ENCODE measurements at places on chromosomes 5 and 9. TPM values are rescaled to one million over a fixed set of nuclear protein-coding genes. Genes with fewer than 3 reads are reported as not detected.
A peak's percentile ranks its signal among the peaks of the same experiment; 100 is the strongest.

- H3K36me3 ChIP-seq, result no peaks in the 10 kb centered on the region
- no peak for DNase-seq
- H3K27ac ChIP-seq, result no peak overlapping the region
- H3K4me3 ChIP-seq, result no peak overlapping the region
- no peaks in the 10 kb centered on the region for H3K4me1 ChIP-seq
These were observed 78.2 kb downstream of the ATP10B start for GRCh38 chr5:160773646-160774410.

GRCh38 chr9:3058409-3058808, 214.5 kb upstream of the PUM3 start:
- DNase-seq, result no peak
- H3K4me3 ChIP-seq, result no peak overlapping the region
- H3K27ac ChIP-seq, result no peak overlapping the region
- H3K4me1 ChIP-seq, result no peaks in the 10 kb centered on the region

DNA sequence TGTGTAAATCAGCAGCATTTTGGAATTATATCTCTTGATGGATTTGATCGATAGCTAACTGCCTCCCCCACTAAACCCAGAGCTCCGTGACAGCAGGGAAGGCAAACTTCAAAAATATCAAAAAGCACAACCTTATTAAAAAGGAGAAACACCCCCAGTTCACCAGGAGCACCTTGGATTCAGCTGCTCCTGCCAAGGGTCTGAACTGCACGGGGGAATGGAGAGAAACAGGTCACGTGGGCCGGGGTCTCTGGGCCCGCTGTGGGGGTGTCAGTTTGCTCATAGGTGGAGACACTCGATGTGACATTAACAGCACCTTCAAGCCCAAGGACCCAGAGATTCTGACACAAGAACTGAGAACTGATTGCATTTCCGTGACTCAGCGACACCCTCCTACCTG, 1.1 kb upstream of the SLC34A1 start:
- no peak overlapping the region for H3K4me3 ChIP-seq
- no peak overlapping the region for H3K27ac ChIP-seq
- peaks cover 4% of the 10 kb centered on the region for H3K4me1 ChIP-seq
- no peak for DNase-seq
- no peaks in the 10 kb centered on the region for H3K27me3 ChIP-seq

SV2C gene
- total RNA-seq, result not detected

IFNE gene
- total RNA-seq, result 0.44 TPM

DNA sequence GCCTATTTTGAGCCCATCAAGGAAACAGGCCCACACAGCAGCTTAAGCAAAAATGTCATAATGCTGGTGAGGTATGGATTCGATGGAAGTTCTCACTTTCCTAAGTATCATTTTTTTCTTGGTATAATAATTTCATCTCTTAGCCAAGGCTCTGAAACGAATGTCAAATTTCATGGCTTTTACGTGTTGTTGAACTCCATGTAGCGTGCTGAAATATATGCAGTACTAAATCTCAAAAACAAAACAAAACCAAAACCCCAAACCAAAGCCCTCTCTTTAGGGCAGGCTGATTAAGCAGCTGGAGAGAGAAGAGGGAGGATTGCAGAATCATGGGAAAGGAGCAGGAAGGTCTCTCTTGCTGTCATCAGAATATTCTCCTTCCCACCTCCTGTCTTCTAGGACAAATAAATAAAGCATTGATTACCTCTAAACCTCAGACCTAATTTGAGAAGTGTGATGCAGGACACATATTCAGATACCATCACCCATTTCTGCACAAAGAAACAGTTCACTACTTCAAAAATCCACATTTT, 58.3 kb downstream of the TMEM174 start:
- H3K36me3 ChIP-seq, result no peaks in the 10 kb centered on the region
- DNase-seq, result no peak
- no peak overlapping the region for H3K27ac ChIP-seq

DNA sequence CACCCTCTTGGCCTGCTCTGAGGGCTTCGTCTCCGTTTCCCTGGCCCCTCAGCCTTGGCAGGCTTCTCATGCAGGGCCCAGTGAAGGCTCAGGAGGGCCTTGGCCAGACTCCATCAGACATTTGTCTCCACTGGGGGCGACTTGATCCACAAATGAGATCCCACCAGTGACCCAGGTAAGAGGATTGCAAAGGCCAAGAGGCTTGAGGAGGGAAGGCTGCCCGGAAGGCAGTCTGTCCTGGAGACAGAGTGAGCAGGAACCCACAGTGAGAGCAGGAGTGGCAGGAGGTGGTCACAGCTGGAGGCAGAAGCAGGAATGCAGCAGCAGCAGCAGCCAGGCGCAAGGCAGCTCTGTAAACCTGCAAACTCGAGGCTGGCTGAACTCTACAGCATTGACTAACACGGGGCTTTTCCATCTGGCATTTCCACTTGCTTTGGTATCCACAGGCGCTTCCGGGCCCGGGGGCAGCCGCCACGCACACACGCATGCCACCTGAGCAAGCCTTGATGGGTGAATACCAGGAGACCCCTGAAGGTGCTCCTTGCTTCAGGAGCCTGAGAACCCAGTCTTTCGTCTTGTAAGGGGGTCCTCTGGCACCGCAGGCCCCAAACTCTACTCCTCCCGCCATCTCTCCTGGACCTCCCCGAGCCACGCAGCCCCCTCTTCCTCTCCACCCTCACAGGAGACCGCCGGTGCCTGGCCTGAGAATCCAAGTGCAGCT, 14.7 kb downstream of the MGAT1 start:
- no peak overlapping the region for H3K27ac ChIP-seq
- no peak for DNase-seq
- H3K4me1 ChIP-seq, result peaks cover 18% of the 10 kb centered on the region
- no peak overlapping the region for H3K4me3 ChIP-seq
- no peaks in the 10 kb centered on the region for H3K27me3 ChIP-seq
- H3K36me3 ChIP-seq, result no peaks in the 10 kb centered on the region

RNF180 gene
- 7.8 TPM for total RNA-seq

DNA sequence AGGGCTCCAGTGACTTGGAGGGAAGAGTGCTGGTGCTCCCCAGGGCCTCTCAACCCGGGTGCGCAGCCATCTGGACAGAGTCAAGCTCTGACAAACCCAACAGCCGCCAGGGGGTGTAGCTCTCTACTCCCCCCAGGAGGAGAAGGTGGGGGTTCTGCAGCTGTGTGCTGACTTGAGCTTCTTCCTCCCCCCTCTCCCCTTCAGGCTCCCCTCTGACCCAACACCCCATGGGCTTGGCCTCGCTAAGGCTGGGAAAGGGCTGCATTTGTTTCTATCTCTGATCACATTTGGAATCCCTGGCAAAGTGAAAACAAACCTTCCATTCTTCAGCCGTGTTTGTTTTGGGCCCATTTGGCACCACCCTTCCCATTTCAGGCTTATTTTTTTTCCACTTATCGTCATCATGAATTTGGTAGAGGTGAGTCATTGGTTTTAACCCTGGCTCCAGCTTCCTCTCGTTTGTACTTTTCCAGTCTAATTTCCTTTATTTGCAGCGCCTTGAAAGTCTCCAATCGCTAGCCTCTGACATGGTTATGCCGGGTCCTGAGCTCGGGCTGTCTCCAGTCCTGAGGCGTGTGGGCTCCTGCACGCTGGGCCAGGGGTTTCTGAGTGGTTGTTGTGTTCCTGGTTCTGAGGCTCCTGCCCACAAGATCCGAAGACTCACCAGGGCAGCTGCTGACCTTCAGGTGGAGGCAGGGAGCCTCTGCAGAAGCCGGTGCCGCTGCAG, 36.1 kb downstream of the DAP start:
- no peaks in the 10 kb centered on the region for H3K36me3 ChIP-seq
- H3K4me3 ChIP-seq, result peak overlapping the region; percentile 17

DNA sequence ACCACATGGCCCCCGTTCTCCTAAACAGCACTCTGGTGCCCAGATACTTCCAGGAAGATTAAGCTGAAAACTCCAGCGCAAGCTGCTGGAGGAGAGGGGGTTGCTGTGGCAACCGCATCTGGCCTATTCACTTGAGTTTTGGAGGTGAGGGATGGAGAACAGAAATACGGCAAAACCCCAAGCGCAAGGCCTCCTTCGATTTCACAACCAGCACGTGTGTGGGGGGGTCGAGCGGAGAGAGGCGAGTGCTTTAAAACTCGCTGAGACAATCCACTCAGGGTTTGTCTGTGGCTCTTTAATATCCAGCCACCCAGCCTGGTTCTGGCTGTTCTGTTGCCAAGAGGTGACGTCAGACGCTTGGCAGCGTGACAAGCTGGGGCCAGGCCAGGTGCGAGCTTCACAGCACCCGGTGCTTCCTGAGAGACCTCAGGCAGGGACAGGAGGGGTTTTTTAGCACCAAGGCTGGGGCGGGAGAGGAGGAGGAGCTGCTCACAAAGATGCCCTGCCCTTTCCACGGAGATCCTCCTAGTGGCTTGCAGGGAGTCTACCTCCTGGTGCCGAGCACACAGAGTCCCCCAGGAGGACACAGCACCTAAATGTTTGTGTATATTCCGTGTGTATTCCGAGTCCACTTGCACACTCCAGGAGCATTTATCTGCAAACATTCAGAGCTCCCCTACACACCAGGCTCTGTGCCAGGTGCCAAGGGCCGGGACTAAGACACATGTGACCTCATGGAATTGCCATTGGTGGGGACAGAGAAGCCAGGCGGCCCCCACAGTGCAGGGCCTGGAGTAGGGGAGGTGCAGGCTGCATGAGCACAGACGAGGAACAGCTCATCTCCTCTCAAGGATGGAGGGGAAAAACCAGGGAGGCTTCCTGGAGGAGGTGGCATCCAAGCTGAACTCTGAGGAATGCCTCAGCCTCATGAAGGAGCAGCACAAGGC, 194.6 kb downstream of the OLFM1 start:
- no peak overlapping the region for H3K27ac ChIP-seq
- no peaks in the 10 kb centered on the region for H3K36me3 ChIP-seq
- no peaks in the 10 kb centered on the region for H3K4me1 ChIP-seq
- no peaks in the 10 kb centered on the region for H3K27me3 ChIP-seq
- DNase-seq, result no peak

LHX3 gene
- 0.13 TPM for total RNA-seq

DNA sequence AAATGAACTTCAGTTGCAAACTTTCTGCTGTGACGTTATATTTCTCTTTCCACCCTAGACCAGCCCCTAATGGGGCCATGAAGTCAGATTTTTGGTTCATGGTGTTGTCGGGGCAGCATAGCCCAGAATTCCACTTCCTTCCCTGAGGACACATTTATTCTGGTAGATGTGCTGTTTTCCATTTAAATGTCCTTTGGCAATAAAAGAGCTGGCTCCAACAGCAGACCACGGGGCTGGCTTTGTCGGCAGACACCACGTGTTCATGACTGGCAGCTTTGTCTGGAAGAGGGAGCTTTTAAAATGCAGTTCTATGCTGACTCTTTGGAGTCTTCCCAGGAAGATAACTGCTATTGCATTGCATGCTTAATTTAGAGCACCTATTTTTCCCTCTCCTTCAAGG, 17.6 kb upstream of the LCP2 start:
- H3K4me1 ChIP-seq, result no peaks in the 10 kb centered on the region
- no peak overlapping the region for H3K27ac ChIP-seq
- no peak overlapping the region for H3K4me3 ChIP-seq
- DNase-seq, result no peak

GRCh38 chr9:32414856-32415255, 30.4 kb downstream of the ACO1 start:
- H3K4me1 ChIP-seq, result no peaks in the 10 kb centered on the region
- H3K27ac ChIP-seq, result no peak overlapping the region
- H3K36me3 ChIP-seq, result no peaks in the 10 kb centered on the region
- DNase-seq, result no peak
- no peaks in the 10 kb centered on the region for H3K27me3 ChIP-seq

SPATA31C1 gene
- not detected for total RNA-seq

ANKRD34B gene
- total RNA-seq, result 0.10 TPM

DNA sequence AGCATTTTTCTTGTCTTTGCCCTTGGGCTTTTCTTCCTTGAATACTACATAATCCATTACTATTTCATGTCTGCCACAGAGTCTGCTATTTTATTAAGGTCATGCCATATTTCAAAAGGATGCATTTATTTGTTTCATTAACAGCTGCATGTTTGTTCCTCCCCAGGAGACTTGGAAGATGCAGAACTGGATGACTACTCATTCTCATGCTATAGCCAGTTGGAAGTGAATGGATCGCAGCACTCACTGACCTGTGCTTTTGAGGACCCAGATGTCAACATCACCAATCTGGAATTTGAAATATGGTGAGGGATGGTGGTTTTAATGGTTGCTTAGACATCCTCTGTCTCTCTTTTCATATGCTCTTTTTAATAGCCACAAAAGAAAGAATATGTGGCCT, 4.0 kb downstream of the IL7R start:
- H3K4me1 ChIP-seq, result no peaks in the 10 kb centered on the region
- DNase-seq, result no peak
- H3K27me3 ChIP-seq, result no peaks in the 10 kb centered on the region
- no peak overlapping the region for H3K27ac ChIP-seq
- no peak overlapping the region for H3K4me3 ChIP-seq

DNA sequence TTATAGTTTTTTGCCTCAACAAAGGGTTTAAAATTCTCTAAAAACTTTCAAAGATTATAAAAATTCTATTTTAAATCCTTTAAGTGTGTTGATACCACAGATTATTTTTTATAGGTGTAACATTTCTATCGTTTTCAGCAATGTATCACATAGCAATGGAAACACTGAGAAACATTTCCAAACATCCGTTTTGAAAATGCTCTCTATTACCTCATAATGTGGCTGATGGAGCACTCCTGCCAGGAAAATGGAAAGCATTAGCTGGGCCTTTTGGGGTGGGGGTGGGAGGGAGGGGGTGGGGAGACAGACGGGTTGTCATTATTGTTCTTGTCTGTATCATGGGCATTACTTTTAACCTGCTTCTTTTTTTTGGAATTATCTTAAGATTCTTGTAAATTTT, 516.5 kb downstream of the ACTL7B start:
- no peaks in the 10 kb centered on the region for H3K36me3 ChIP-seq
- no peaks in the 10 kb centered on the region for H3K27me3 ChIP-seq
- no peak for DNase-seq
- no peaks in the 10 kb centered on the region for H3K4me1 ChIP-seq
- no peak overlapping the region for H3K27ac ChIP-seq

GRCh38 chr5:61449804-61450492, 117.9 kb downstream of the ZSWIM6 start:
- peak overlapping the region; percentile 40 for H3K27ac ChIP-seq
- H3K4me3 ChIP-seq, result no peak overlapping the region
- peak; percentile 39 for DNase-seq
- no peaks in the 10 kb centered on the region for H3K36me3 ChIP-seq
- no peaks in the 10 kb centered on the region for H3K27me3 ChIP-seq

DNA sequence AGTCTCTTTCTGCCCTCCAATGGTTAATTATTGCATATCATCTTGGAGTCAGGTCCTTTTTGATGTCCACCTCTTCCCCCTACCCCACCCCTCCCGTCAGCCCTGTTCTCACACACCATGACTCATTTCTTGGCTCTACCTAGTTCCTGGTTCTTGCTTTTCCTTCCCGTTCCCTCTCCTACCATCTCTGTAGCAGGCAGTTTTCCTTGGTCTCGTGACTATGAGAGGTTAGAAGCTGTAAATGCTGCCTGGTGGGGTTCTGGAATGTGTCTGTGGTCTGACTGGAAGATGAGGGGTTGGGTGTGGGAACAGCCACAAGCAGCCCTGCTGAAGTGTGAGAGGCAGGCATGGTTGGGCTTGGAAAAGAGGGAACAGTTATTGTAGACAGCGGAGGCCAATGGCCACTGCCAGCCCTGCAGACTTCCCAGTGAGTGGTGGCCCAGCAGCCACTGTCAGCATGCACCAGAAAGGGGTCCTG, 18.2 kb downstream of the SLC22A5 start:
- peaks cover 40% of the 10 kb centered on the region for H3K4me1 ChIP-seq
- DNase-seq, result no peak
- H3K36me3 ChIP-seq, result no peaks in the 10 kb centered on the region
- H3K27ac ChIP-seq, result peak overlapping the region; percentile 45
- H3K27me3 ChIP-seq, result no peaks in the 10 kb centered on the region

B4GALT7 gene
- total RNA-seq, result 38.0 TPM

CFAP77 gene
- not detected for total RNA-seq

MXD3 gene
- 12.0 TPM for total RNA-seq

LVRN gene
- total RNA-seq, result 0.08 TPM
